Tibial nerve (tissue), 4 donors: ENCODE measurements at places on chromosomes 6 and 20. TPM values are rescaled to one million over a fixed set of nuclear protein-coding genes. Genes with fewer than 3 reads are reported as not detected.
A peak's percentile ranks its signal among the peaks of the same experiment; 100 is the strongest.

The CALHM5 gene
- total RNA-seq, result 5.7 TPM

DNA sequence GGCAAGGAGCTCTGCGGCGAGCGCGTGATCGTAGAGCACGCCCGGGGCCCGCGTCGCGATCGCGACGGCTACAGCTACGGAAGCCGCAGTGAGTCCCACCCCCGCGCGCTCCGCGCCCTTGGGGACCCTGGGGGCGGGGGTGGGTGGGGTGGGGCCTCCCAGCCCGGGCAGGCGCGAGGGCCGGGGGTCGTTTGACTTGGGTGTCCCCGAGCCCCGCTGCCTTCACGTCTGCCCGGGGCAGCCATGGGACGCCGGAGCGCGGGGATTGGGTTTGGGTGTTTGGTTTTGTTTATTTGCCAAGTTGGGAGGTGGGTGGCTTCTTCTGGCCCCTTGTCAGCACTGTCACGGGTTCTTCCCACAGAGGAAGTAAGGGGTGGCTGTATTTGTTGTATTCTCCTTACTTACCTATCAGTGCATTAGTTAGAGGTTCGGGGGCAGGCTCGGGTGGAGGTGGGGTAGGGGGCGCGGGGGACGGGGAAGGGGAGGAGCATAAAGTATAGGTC, 777 bp downstream of the SRSF6 start:
- no peaks in the 10 kb centered on the region for H3K27me3 ChIP-seq
- H3K36me3 ChIP-seq, result peaks cover 44% of the 10 kb centered on the region
- peak overlapping the region; percentile 91 for H3K4me3 ChIP-seq
- no peak for DNase-seq
- H3K4me1 ChIP-seq, result peaks cover 7% of the 10 kb centered on the region

The MPIG6B gene
- not detected for total RNA-seq

The C6orf15 gene
- not detected for total RNA-seq

DNA sequence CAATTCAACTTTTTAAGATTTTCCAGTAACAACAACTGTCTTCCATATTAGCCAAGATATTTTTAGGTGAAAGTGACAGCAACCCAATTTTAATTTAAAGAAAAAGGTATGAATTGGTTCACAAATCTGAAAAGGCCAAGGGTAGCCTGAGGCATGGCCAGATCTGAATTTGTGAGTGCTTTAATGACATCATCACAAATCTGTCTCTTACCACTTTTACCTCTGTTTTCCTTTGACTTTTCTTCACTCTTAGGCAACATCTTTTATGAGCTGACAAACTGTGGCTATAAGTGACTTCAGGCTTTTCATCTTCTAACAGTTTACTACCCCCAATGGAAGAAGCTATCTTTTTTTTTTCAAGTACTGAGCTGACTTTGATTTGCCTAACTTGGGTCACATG, 44.5 kb upstream of the PKIB start:
- no peaks in the 10 kb centered on the region for H3K27me3 ChIP-seq
- H3K36me3 ChIP-seq, result no peaks in the 10 kb centered on the region
- no peak overlapping the region for H3K27ac ChIP-seq
- no peak for DNase-seq

DNA sequence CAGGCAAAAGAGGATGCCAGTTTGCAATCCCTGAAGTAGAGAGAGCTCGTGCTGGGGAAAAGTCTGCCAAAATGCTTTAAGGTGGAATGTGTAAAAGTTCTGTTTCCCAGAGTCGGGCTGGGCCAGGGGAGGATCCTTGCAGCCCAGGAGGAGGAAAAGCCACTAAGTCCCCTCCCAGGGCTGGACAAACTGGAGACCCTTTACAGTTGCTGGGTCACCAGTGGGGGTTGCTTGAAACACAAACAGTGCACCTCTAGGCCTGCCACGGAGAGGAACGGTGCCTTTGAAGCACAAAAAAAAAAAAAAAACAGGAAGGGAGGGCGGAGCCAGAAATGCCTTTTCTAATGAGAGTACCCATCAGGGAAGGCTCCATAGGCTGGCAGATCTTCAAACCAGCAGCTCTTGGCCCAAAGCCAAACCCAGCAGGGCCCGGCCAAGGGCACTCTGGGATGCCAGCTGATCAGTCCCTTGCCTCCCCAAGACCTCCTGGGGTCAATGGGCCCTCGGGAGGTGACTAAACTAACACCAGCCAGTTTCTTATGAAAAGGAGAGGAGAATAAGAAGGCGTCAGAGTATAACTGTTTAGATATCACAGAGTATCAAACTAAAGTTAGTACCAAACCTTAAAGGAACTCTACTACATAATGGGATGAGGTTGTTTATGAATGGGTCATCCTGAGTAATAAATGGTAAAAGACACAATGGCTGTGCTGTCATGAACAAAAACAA, 23.7 kb downstream of the HLA-A start:
- H3K27ac ChIP-seq, result peak overlapping the region; percentile 73
- H3K4me1 ChIP-seq, result peaks cover 45% of the 10 kb centered on the region
- H3K4me3 ChIP-seq, result peak overlapping the region; percentile 41
- H3K36me3 ChIP-seq, result no peaks in the 10 kb centered on the region

GRCh38 chr6:139017227-139017626, 11.3 kb upstream of the ABRACL start:
- H3K4me3 ChIP-seq, result no peak overlapping the region
- H3K27ac ChIP-seq, result no peak overlapping the region
- no peak for DNase-seq
- peaks cover 23% of the 10 kb centered on the region for H3K4me1 ChIP-seq

The MICA gene
- 28.3 TPM for total RNA-seq

The ULBP1 gene
- not detected for total RNA-seq

The VSX1 gene
- not detected for total RNA-seq

GRCh38 chr6:18663011-18663410, 275.9 kb downstream of the RNF144B start:
- no peaks in the 10 kb centered on the region for H3K4me1 ChIP-seq
- H3K27ac ChIP-seq, result no peak overlapping the region
- H3K27me3 ChIP-seq, result no peaks in the 10 kb centered on the region
- no peak for DNase-seq
- no peak overlapping the region for H3K4me3 ChIP-seq
